ENCODE measurements at places on chromosomes 13 and 19. TPM values are rescaled to one million over a fixed set of nuclear protein-coding genes. Genes with fewer than 3 reads are reported as not detected.

DNA sequence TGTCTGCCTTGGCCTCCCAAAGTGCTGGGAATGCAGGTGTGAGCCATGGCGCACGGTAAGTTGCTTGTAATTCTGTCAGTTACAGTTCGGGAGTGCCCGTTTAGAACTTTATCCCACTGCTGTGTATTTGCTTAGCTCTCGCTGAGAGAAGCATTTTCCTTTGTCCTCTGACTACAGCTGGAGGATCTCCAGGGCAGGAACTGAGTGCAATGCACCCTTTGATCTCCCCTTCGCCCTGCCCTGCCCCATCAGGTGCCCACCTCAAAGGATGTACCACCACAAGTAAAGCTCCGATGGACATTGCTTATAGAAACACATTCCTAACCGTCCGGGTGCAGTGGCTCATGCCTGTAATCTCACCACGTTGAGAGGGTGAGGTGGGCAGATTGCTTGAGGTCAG, 6.5 kb downstream of the BRME1 start:
- DNase-seq, result no peak

DNA sequence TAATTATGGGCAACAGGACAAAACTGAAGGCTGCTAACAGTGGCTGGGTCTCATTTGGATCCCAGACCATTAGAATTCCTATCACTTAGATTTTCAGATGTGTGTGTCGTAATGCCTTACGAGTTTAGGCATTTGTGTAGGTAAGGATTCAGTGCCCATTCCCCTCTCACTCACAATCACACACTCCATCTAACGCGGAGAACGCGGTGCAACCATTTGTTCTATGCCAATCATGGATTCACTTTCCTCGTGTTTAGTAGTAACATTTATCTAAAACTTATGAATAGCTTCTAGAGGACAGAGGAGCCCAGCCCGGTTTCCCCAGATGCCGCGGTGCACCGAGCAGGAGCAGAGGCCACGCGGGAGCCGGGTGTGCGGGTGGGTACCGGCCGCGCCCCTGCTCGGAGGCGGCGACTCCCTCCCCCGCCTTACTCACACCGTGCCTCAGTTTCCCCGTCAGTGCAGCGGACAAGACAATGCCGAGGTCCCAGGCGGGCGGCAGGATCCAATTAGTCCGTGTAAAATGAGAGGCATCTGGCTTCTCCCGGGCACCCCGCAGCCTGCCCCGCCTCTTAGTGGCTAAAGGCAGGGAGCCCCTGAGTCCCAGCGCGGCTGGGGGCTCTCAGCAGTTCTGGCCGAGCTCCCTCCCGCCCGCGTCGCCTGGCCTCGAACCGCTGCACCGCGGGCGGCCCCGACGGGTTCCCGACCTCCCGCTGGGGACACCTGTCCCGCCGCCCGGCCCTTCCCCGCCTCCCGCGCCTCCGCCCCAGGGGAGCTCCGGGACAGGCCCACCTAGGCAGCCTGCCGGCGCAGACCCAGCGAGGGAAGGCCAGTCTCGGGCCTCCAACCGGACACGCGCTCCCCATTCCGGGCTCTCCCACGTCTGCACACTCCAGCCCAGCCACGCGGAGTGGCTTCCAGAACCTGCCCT, 5.9 kb upstream of the C1QTNF9B start:
- no peak for DNase-seq

- DNase-seq, result no peak
Measured at GRCh38 chr13:31719214-31719613, 20.1 kb upstream of the RXFP2 start.

The KASH5 gene
- not detected for total RNA-seq

DNA sequence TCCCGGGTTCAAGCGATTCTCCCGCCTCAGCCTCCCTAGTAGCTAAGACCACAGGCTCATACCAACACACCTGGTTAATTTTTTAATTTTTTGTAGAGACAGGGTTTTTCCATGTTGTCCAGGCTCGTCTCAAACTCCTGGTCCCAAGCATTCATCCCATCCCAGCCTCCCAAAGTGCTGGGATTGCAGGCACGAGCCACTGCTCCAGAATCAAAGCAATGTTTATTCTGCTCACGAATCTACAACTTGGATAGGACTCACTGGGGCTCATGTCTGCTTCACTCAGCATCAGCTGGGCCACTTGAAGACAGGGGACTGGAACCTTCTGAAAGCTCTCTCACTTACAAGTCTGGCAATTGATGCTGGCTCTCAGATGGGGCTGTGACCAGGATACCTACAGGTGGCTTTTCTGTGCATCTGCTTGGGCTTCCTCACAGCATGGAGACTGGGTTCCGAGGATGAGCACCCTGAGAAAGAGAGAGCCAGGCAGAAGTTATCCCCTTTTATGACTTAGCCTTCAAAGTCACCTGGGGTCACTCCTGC, 8.2 kb upstream of the ZNF792 start:
- DNase-seq, result peak; percentile 61

- DNase-seq, result no peak
Measured at GRCh38 chr13:29587645-29588044, 7.8 kb downstream of the SLC7A1 start.

DNA sequence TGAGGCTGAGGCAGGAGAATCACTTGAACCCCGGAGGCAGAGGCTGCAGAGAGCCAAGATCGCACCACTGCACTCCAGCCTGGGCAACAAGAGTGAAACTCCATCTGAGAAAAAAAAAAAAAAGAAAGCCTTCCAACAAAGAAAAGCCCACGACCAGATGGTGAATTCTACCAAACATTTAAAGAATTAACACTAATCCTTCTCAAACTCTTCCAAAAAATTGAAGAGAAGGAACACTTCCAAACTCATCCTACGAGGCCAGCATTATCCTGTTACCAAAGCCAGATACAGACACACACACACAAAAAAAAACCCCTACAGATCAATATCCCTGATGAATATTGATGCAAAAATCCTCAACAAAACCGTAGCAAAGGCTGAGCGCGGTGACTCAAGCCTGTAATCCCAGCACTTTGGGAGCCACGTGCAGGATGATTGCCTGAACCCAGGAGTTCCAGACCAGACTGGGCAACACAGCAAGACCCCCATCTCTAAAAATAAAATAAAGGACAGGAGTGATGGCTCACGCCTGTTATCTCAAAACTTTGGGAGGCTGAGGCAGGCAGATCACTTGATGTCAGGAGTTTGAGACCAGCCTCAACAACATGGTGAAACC, 6.2 kb upstream of the EVI5L start:
- no peak for DNase-seq

The NEK5 gene
- 0.16 TPM for total RNA-seq

Data from lower leg skin (tissue), 4 donors.